Activated naive CD8-positive, alpha-beta T cell treated with anti-CD3 and anti-CD28 coated beads, Interleukin-2, amount 50 U/mL, for 16 hours (primary cell): ENCODE measurements at places on chromosomes 1 and 21.

DNA sequence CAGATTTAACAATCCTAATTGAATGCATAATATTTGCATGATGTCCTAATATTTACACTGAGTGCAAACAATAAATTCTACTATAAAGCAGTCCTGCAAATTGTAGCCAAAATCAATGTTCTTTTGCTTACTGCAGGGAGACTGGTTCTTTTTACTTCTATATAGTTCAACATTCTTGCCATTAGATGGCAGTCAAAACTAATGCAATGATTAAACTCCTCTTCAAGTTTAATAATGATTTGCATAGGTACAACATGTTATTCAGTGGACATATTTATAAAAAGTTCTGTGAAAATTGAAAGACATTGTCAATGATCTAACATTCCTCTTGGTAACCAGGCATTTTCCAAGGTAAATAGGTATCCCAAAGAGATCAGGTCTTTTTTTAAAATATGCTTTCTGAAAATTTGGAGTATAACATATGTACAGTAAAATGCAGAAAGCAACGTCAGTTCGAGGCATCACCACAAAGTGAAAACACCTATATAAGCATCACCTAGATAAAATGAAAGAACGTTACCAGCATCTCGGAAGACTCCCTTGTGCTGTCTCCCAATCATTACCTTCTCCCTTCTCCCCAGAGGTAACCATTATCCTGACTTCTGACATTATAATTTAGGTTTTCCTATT lies 9.8 kb upstream of the FNBP1L start:
- no peak for DNase-seq

DNA sequence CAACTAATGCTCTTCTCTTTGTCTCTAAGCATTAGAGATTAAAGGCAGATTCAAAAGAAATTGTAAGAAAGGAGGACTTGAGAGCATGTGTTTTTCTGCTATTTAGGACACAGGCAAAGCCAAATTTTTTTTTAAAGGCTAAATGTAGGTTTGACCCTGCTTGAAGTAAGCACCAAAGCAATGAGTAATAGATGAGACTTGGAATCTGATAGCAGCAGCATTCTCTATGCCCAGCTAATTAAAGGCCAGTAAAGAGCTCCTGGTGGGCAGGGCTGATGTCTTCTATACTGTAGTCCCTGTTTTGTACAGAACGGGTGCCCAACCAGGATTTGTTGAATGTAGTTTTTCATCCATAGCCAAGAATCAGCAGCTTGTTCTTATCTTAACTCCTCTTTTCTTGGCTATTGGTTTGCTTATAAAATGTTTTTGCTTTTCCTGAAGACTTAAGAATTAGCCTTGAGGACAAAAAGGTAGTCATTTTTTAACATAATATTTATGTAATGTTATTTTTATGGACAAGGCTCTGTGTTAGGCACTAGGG lies 179.6 kb downstream of the LMO4 start:
- DNase-seq = no peak

DNA sequence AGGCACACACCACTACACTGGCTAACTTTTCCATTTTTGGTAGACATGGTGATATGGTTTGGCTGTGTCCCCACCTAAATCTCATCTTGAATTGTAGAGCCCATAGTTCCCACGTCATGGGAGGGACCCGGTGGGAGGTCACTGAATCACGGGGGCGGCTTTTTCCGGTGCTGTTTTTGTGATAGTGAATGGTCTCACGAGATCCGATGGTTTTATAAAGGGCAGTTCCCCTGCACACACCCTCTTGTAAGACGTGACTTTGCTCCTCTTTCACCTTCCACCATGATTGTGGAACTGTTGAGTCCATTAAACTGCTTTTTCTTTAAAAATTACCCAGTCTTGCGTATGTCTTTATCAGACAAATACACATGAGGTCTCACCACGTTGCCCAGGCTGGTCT lies 1.3 kb upstream of the FTCD start:
- no peak for DNase-seq

- no peak for DNase-seq
Observed at GRCh38 chr1:43147625-43148327, 24.3 kb downstream of the EBNA1BP2 start.

DNA sequence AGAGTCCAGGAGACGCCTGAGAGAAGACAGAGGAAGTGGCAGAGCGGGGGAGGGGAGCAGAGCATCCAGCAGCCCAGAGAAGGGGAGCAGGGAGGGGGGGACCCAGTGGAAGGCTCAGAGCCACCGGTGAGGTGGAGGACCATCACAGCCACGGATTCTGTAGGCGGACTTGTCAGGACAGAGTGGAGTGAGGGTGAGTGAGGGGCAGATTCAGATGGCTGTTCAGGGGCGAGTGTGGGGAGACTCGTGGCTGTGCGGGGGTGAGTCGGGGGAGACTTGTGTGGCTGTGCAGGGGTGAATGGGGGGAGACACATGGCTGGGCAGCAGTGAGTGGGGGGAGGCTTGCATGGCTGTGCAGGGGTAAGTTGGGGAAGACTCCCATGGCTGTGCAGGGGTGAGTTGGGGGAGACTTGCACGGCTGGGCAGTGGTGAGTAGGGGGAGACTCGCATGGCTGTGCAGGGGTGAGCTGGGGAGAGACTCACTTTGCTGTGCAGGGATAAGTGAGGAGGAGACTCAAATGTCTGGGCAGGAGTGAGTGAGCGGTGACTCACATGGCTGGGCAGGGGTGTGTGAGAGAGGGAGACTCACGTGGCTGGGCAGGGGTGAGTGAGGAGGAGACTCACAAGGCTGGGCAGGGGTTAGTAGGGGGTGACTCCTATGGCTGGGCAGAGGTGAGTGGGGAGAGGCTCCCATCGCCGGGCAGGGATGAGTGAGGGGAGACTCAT lies 56.8 kb upstream of the ABCG1 start:
- DNase-seq = no peak

- no peak for DNase-seq
Observed at GRCh38 chr1:215079456-215079855, 3.1 kb upstream of the KCNK2 start.

GRCh38 chr1:25952841-25953401 lies 44.9 kb downstream of the PAFAH2 start:
- DNase-seq = no peak

- no peak for DNase-seq
Observed at GRCh38 chr1:22494144-22494543, 42.5 kb downstream of the ZBTB40 start.

- no peak for DNase-seq
Observed at GRCh38 chr1:30109853-30110252, 613.5 kb downstream of the MATN1 start.
